ENCODE measurements at places on chromosomes 12 and 14.
A peak's percentile ranks its signal among the peaks of the same experiment; 100 is the strongest.

DNA sequence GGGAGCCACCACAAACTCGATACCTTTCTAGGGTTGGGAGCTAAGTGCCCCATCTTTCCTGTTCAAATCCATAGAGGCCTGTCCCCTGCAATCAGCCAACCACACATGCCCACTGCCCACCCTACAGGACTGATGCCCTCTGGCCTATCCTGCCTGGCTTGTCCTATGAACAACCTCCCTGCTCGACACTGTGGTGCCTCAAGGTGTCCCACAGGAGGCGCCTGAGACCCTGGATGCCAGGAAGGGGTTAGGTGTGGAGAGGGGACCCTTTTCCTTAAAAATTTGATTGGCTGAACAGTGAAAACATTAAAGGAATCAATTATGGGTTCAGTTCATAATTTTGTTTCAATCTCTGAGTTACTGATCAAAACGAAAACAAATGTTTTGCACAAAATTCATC is 97.3 kb upstream of the FZD10 start:
- DNase-seq: no peak

GRCh38 chr12:67318786-67319185 is 49.6 kb downstream of the CAND1 start:
- no peak for DNase-seq

DNA sequence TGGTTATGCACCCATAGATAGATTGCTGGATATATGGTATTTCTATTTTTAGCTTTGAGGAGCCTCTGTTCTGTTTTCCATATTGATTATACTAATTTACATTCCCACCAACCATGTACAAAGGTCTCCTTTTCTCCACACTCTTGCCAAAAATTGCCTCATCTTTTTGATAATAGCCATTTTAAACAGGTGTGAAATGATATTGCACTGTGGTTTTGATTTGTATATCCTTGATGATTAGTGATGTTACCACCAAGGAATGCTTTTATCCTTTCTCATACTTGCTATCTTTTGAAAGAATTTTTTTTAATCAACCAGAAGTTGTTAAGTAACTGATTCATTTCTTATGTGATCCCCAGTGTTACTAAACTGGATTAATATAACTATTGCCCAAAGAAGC is 60.0 kb downstream of the BBS10 start:
- DNase-seq: no peak

DNA sequence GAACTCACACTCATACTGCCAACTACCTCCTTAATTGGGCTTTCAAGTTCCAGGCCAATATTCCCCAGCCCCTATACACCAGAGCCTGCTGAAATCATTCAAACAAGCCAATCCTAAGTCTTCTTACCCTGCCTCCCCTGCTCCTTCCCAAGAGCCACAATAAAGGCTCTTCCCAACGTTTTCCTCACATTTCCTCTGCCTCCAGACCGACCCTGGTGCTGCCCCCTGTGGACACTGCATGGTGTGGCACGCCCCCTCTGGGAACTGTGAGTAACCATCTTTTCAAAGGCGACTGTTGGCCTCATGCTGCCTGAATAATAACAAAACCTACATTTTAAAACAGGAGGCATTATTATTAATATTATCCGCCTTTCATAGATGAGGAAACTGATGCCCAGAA is 111.6 kb upstream of the NOS1 start:
- peak; percentile 10 for DNase-seq

DNA sequence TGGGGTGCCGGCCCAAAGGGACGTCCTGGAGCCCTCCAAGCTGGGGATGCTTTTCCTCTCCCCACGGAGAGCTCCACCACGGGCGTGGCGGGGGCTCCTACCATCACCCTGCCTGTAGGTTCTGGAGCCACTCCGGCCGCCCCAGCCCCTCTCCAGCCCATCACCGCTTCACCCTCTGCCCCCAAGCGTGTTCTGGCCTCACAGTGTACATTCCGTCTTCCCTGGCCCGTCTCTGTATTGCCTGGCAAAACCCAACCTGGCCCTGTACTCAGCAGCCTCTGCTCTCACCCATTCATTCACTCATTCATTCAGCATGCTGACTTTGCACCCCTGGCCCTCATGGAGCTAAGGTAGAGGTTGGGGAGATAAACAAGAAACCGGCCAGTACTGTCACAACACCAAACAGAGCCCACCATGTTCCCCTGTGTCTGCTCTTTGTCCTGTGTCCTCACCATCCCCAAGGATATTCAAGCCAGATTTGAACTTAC is 20.3 kb downstream of the SLC25A29 start:
- DNase-seq: no peak

GRCh38 chr12:26648584-26648983 is 184.4 kb downstream of the ITPR2 start:
- no peak for DNase-seq

GRCh38 chr12:127275416-127275815 is 991.6 kb upstream of the TMEM132C start:
- DNase-seq: no peak

- no peak for DNase-seq
Measured at GRCh38 chr14:23869078-23869719, 84.4 kb upstream of the DHRS4 start.

DNA sequence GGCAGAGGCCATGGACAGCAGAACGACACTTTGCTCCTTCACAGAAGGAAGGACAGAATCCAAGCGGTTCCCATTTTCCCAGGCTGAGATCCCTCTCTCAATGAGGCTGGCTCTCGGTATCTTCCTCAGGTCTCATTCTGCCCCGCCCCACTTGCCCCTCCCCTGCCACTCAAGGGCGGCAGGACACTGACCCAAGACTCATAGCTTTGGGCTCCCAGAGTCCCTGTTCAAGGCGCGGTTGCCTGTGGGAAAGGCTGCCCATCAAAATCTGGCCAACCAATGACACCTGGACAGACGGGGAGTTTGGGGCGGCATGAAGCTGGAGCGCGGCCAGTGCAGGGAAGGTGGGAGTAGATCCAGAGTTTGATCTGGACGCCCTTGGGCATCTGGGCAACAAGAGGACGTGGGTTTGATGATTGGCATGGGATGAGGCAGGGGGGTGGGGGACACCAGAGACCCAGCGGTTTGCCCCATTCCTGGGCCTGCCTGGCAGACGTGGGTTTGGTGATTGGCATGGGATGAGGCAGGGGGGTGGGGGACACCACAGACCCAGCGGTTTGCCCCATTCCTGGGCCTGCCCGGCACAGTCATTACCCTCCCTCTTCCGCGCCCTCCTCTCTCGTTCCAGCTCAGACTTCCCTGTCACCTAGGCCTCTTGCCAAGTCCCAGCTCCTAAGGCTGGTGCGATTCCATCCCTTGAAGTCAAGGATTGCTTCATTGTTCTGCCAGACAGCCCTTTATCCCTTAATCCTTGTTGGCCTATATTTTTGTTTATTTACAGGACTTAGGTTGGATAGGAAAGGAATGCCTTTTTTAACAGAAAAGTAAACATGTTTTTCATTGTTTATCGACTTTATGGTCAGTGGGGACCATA is 92.1 kb downstream of the NINJ2 start:
- DNase-seq: no peak

GRCh38 chr12:97595426-97595831 is 132.8 kb downstream of the RMST start:
- DNase-seq: no peak

DNA sequence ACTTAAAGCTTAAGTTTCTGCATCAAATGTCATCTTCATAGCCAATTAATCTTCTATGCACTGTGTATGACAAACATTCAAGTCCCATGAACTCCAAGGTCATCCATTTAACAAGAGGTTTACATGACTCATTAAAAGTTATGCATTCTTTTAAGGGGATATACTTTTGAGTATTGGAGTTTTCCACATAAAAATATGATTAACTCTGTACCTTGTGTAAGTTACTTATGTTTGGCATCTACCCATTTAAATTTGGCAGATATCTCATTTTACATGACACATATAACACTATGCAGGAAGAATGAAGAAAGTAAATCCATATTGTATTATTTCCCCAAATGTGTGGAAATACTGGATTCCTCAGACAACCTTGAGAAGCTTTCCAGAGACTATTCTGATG is 240.2 kb downstream of the PAX9 start:
- DNase-seq: no peak

DNA sequence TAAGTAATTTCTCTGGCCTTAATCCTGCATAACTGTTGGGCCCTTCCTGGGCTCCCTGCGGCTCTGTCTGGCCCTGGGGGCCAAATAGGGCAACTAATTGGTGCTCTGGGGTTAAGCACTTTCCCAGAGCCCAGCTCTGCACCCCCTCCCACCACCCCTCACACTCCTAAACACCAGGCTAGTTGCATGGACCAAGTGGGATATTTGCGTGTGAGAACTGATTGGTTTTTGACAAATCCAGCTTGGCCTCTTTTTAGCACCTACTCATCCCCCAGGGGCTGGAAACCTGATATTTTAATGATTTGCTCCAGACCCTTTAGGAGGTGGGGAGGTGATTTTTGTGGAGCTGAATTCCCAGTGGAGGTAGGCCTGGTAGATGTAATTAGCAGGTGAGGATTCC is 91.9 kb downstream of the DICER1 start:
- no peak for DNase-seq

GRCh38 chr12:47891356-47891755 is 13.4 kb downstream of the VDR start:
- no peak for DNase-seq

GRCh38 chr14:69684461-69685217 is 73.2 kb downstream of the SUSD6 start:
- no peak for DNase-seq

- DNase-seq: no peak
Measured at GRCh38 chr12:92929983-92930382, 888 bp upstream of the EEA1 start.

GRCh38 chr14:100446572-100446971 is 123.4 kb downstream of the SLC25A47 start:
- peak; percentile 87 for DNase-seq
